DMS153 (cell line): ENCODE measurements at places on chromosomes 11 and 22.

- no peak for DNase-seq
These were observed 2.1 kb downstream of the ADA2 start for GRCh38 chr22:17217179-17217578.

- DNase-seq: no peak
These were observed 43.7 kb upstream of the NUP160 start for GRCh38 chr11:47891886-47892285.

DNA sequence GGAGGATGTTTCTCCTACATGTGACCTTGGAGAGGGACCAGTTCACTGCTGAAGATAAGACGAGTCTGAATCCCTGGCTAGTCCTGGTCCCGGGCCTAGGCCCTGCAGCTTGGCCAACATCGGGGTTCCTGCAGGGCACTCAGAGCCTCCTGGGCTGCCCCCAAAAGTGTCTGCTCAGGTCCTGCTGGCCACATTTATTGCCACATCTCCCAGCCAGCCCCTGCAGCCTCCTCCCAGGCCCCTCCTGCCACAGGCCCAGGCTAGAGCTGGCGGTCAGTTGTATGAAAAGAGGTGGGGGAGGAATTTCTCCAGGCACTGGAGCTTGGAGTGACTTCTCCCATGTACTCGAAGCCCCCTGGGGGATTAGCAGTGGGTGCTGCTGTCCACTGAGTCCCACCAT is 56.5 kb upstream of the PPARA start:
- no peak for DNase-seq

GRCh38 chr22:40510631-40511364 is 125.7 kb downstream of the MRTFA start:
- DNase-seq: no peak

GRCh38 chr11:68938088-68938487 is 34.4 kb downstream of the IGHMBP2 start:
- DNase-seq: no peak

DNA sequence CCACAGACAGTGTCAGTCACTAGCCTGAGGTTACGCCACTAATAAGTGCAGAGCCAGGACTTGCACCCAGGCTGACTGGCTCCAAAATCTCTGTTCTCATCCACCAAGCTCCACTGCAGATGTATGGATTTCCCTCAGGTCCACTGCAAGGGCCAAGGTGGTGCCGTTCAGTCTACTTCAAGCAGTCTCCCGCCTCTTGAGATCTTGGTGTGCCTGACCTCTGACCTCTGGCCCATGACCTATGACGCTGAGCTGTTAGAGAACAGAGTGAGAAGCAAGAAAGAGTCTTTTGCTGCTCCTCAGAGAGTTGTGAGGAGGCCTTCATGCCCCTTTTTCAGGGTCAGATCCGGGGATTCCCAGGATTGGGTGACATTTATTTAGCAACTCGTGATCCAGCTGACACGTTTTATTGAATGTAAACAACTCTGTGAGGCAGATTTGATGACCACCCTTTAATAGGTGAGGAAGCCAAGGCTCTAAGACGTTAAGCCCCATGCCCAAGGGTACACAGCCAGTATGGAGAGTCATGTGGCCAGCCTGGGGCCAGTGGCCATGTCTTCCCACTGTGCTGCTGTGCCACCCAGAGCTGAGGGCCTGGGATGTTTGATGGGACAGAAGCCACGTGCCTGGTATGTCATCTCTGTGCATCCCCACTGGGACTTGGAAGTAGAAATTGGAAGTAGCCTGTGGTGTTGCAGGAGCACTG is 25.2 kb downstream of the DCPS start:
- DNase-seq: no peak

DNA sequence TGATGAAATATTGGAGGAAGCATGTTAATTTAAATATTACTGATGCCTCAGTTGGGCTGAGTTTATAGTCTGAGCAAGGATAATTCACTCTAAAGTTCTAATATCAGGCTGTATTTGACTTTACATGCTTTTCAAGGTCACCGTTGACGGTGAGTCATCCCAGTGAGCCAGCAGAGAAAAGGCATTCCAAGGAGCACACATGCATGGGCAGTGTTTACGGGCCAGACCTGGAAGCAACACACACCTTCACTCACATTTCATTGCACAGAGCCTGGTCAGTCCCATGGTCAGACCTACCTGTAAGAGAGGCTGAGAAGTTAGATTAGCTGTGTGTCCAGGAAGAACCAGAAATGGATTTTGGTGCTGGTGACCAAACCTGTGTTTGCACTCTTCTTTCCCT is 53.5 kb downstream of the COMMD9 start:
- no peak for DNase-seq

- no peak for DNase-seq
These were observed 24.5 kb upstream of the MMP8 start for GRCh38 chr11:102749101-102749722.

GRCh38 chr11:68825571-68825970 is 16.1 kb downstream of the CPT1A start:
- no peak for DNase-seq

DNA sequence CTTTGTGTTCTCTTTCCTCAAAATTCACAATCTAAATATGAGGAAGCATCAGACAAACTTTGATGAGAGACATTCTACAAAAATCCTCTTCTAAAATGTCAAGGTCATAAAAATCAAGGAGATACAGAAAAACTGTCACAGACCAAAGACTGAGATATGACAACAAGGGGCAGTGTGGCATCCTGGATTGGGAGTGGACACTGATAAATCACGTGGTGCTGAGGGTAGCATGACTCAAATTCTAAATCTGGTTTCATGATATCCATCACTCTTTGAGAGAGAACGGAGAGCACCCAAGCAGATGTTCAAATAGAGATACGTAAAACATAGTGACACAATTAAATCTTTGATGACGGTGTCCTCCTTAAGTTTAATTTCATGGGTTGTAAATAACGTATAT is 13.0 kb upstream of the CARD18 start:
- DNase-seq: no peak
